GM23248 (cell line): ENCODE measurements at places on chromosomes 2 and 18.
A peak's percentile ranks its signal among the peaks of the same experiment; 100 is the strongest.

GRCh38 chr2:12881952-12882351, 165.2 kb downstream of the TRIB2 start:
- H3K4me1 ChIP-seq = peaks cover 20% of the 10 kb centered on the region
- H3K36me3 ChIP-seq = no peaks in the 10 kb centered on the region
- H3K4me3 ChIP-seq = no peak overlapping the region
- DNase-seq = no peak

DNA sequence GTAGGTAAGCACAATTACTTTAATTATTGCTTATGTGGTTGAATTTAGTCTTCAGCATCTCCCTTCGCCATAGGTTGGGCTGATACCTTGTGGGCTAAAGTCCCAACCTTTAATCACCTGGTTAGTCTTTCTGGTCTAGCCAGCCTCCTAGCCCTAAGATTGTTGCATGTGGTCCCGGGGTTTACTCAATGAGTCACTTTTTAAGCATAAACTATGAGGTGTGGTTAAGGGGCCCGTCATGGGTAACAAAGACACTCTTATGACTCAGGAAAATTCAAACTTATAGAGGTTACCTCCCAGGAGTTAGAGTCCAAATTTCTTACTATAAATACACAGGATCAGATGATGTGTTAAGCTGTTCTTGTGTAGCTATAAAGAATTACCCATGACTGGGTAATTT, 841.6 kb downstream of the TRIB2 start:
- H3K4me1 ChIP-seq = no peaks in the 10 kb centered on the region; the same call in 1 of the 2 replicates
- H3K4me3 ChIP-seq = no peak overlapping the region
- no peaks in the 10 kb centered on the region for H3K36me3 ChIP-seq

- H3K27me3 ChIP-seq = no peaks in the 10 kb centered on the region
- H3K27ac ChIP-seq = no peak overlapping the region
- H3K4me3 ChIP-seq = no peak overlapping the region
- H3K4me1 ChIP-seq = no peaks in the 10 kb centered on the region
- no peak for DNase-seq
- no peaks in the 10 kb centered on the region for H3K36me3 ChIP-seq
Measured at GRCh38 chr2:117087535-117088291, 726.8 kb upstream of the DDX18 start.

DNA sequence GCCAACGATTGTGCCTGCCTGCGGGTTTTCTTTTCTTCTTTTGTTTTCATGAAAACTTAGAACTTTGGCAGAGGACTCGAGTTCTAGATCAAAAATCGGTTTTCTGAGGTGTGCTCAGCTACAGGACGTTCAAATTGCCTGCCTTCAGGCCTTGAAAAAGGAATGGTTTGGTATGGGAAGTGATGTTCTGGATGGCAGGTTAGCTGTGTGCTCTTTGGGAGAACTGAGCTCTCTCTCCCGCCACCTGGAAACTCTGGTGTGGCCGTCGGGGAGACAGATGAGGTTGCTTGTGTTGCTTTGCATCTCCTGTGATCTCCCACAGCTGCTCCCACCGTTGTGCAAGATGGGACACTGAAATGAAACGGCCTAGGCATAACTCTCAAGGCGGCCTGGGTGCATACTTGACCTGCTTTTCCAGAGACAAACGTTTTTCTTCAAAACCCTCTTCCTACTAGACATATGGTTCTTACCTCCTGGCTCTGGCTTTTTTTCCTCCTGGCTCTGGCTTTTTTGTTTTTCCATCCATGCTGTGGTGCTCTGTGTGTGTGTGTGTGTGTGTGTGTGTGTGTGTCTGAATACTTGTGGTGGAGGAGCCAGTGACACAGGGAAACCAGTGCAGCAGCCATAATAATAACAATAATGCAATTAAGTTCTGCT, 2.0 kb downstream of the FMNL2 start:
- peak overlapping the region; percentile 85 for H3K4me3 ChIP-seq
- peak overlapping the region; percentile 63 for H3K27ac ChIP-seq
- no peaks in the 10 kb centered on the region for H3K36me3 ChIP-seq
- H3K27me3 ChIP-seq = no peaks in the 10 kb centered on the region
- peaks cover 16% of the 10 kb centered on the region; the same call in 1 of the 2 replicates for H3K4me1 ChIP-seq

DNA sequence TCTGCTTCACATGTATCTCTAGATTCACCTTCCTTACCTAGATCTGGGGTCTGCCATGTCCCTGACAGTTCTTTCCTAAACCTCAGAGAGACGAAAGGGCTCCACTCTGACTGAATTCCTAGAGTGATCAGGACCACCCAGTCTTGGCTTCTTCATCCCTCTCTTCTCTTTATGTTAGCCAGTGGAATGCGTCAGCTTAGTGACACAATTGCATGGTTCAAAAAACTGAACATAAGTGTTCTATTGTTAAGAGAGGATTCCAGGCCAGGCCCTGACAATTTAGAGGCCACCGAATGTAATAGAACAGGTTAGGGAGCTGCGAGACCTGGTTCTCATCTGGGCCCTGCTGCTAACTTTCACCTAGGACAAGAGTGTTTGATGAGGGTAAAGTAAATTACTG, 10.0 kb downstream of the PRELID3A start:
- H3K4me1 ChIP-seq = no peaks in the 10 kb centered on the region; the same call in 1 of the 2 replicates
- no peaks in the 10 kb centered on the region for H3K36me3 ChIP-seq
- no peak overlapping the region for H3K27ac ChIP-seq
- no peak overlapping the region for H3K4me3 ChIP-seq
